Activated CD4-positive, alpha-beta T cell treated with anti-CD3 and anti-CD28 coated beads for 4 hours (primary cell): ENCODE measurements at places on chromosomes 16 and 17.

- no peak for DNase-seq
Measured at GRCh38 chr16:88727871-88728270, 21.6 kb downstream of the CTU2 start.

DNA sequence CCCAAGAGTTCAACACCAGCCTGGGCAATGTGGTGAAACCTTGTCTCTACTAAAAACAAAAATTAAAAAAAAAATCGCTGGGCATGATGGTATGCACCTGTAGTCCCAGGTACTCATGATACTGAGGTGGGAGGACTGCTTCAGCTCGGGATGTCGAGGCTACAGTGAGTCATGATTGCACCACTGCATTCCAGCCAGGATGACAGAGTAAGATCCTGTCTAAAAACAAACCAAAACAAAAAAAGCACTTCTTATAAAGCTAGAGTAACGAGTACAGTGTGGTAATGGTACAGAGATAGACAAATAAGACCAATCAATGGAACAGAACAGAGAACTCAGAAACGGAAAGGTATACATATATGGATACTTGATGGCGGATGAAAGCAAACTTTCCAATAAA lies 4.4 kb downstream of the NSMCE1 start:
- DNase-seq, result no peak

DNA sequence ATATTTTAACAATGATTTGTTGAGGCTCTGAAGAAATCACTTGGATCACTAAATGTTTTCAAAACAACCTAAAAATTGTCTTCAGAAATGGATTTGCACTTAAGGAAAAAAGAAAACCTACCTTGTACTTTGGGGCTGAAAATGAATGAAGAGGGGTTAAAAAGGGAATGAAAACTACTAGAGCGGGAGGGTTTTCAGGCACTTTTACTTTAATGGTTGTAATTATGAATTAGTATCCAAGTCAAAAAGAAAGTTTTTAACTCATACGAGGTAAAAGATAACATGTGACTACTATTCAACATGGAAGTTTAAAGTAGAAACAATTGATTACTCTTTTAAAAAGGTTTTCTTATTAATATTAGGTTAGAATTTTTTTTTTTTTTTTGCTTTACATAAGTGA lies 5.1 kb downstream of the IGF2BP1 start:
- no peak for DNase-seq

DNA sequence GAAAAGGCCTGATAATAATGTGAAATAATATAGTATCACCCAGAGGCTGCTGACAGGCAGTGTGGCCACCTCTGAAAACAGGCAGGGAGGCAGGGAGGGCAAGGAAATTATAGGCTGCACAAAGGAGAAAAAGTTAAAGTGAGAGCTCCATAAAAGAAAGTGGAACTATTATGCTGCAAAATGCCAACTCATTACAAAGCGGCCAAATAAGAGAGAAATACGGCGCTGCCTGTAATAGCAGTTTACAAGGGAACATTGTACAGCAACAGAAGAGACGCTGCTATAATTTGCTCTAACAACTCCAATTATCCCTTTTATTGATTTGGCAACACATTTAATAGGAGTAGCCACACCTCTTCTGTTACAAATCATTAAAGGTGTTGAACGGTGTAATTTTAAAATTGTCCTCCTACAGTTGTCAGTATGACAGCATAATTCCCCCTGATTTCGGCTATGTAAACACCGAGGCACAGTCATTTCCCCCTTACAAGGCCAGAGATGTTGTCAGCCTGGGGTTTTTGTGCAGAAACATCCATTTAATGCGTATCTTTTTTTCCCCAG lies 120.3 kb downstream of the MRM1 start:
- DNase-seq, result no peak

DNA sequence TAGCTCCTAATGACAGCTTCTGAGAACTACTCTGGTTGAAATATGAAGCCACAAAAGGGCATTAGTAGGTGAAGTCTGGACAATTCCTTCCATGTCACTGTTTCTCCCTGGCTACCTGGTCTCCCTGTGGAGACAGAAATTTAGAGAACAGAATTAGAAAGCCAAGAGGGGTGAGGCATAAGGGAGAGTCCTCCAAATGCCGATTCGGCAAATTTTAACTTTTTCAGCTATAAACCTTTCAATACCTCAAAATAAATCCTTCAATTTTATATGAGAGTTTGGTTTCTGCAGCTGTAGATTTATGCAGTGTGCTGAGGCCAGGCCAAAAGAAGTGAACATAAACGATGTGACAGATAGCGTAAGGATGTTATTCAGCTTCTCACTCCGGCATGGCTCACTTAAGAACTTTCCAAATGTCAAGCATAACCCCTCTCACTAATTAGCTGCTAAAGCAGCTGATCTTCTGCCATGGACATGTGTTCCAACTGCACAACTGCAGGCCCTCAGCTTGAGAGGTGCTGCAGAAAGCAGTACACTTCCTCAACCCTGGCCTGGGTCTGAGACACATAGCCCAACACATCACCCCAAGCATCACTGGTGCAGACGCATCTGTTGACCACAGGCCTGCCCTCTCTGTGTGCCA lies 247.9 kb upstream of the SOX9 start:
- no peak for DNase-seq
